Activated naive CD8-positive, alpha-beta T cell treated with anti-CD3 and anti-CD28 coated beads, Interleukin-2, amount 10 ng/mL, durations not matched to agents 7 days and 5 days (primary cell): ENCODE measurements at places on chromosomes 7 and 10. TPM values are rescaled to one million over a fixed set of nuclear protein-coding genes. Genes with fewer than 3 reads are reported as not detected.

Gene ANXA7
- total RNA-seq, result 88.9 TPM

DNA sequence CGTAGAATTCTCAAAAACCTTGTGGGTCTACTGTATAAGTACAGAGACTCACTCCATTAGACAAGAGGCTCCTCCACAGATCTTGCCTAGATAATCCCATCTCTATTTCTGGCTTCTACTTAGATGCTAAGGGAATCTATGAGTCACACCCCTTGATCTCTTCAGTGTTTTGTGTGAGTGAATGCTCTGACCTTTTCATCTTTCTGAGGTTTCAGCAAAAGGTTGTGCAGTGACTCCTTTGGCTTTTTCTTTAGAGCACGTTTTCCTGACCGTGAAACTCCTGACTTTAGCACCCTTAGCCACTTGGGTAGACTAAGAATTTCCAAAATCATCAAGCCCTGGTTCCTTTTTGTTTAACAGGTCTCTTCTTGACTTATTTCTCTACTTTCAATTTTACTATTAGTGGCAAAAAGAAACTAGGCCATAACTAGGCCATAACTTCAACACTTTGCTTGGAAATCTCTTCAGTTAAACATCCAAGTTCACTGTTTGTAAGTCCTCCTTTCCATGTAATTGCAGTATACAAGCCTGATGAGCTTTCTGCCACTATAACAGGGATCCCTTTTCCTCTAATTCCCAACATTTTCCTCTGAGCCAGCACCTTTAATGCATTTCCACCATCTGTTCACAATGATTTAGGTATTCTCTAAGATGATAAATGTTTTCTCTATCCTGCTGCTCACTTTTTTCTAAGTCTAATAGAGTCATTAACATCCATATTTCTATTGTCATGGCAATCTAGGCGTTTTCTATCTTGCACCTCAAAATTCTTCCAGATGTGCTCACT, 19.4 kb downstream of the COPG2 start:
- DNase-seq, result no peak
- H3K27me3 ChIP-seq, result no peaks in the 10 kb centered on the region
- H3K4me1 ChIP-seq, result peaks cover 8% of the 10 kb centered on the region
- H3K36me3 ChIP-seq, result peaks cover 35% of the 10 kb centered on the region
- peak overlapping the region; percentile 1 for H3K27ac ChIP-seq

DNA sequence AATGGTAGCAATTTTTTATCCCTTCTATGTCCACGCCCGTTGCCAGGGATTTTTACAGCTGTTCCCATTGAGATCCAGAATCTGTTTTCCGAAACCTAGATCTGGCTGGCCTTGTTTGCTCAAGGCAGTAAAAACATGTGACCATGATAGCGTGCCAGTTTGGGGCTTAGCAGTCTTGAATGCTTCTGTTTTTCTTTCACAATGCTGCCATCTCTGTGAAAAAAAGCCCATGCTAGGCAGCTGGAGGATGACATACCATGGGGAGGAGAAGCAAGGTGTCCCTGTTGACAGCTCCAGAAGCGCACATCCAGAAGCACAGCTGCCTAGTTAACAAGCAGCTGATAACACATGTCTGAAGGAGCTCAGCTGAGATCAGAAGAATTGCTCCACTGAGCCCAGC, 2.2 kb upstream of the ZNF92 start:
- peaks cover 6% of the 10 kb centered on the region for H3K36me3 ChIP-seq
- H3K27ac ChIP-seq, result no peak overlapping the region
- peaks cover 12% of the 10 kb centered on the region for H3K4me1 ChIP-seq
- H3K27me3 ChIP-seq, result no peaks in the 10 kb centered on the region

GRCh38 chr7:127731431-127732080, 79.6 kb downstream of the SND1 start:
- no peaks in the 10 kb centered on the region for H3K4me1 ChIP-seq
- H3K4me3 ChIP-seq, result no peak overlapping the region
- no peak overlapping the region for H3K27ac ChIP-seq
- H3K27me3 ChIP-seq, result no peaks in the 10 kb centered on the region

DNA sequence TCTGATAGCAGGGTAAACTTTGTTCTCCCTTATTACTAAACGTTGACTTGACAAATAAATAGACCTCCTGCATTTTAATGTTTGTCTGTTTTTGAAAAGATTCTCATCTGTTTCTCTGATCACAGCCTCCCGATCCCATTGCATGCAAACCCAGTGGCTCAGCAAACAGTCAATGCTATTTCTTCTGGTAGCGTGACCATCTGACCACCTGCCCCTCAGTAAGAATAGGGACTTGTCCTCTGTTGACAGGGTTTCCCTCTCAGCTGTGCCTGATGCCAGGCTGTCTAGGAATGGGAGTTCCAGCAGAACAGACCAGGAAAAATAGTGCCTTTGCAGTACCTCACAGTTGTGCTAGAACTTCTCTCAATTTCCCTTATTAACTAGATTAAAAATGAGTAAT, 40.7 kb upstream of the EBLN1 start:
- no peak for DNase-seq
- no peaks in the 10 kb centered on the region for H3K4me1 ChIP-seq
- no peak overlapping the region for H3K4me3 ChIP-seq

- peaks cover 10% of the 10 kb centered on the region for H3K36me3 ChIP-seq
- H3K27ac ChIP-seq, result no peak overlapping the region
- H3K4me1 ChIP-seq, result peaks cover 3% of the 10 kb centered on the region
- H3K4me3 ChIP-seq, result no peak overlapping the region
- no peaks in the 10 kb centered on the region for H3K27me3 ChIP-seq
Measured at GRCh38 chr10:72597897-72598296, 28.0 kb downstream of the MICU1 start.
